NAMALWA (cell line): ENCODE measurements at places on chromosomes 2 and 18.

DNA sequence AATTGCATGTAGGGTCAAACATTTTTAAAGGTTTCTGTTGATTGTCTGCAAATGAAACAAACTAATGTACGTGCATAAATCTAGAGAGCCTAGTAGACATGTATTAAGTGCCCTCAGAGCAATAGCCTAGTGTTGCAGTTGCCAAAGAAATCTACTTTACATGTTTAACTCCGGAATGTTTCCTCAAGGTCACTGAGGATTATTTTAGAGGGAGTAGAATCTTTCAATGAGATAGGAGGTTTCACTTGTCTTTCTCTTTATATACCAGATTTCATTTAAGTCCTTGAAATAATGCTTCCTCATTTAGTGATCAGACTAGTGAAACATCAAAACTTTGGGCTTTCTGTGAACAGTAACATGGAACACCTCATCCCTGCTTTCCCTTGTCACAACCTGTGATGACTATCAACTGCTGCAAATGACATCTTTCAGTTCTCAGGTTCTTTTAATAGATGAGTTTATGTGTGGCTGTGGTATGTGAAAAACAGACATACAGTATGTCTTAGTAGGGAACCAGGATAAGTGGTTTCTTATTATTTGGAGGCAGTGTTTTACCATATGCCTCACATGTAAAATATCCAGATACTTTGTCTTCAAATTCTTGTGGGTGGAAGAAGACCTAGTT, 5.5 kb downstream of the UBE2E3 start:
- no peak for DNase-seq

DNA sequence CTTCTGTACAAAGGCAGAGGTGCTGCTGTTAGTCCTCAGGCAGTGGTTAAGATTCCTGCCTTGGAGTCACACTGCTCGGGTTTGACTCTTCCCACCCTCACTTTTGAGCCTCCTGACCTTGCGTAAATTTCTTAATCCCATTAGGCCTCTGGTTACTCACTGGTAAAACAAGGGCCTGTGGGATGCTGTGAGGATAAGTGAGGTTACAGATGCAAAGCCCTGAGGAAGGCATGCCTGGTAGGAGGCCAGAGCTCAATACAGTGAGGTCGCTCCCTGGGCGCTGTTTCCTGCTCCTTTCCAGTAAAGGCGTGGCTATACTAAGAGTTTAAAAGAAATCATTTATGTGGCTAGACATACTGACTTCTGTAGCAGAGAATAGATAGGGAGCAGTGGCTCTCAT, 127.5 kb upstream of the TMEM200C start:
- DNase-seq = no peak

- DNase-seq = no peak
Measured at GRCh38 chr2:229296016-229296415, 24.9 kb upstream of the PID1 start.

DNA sequence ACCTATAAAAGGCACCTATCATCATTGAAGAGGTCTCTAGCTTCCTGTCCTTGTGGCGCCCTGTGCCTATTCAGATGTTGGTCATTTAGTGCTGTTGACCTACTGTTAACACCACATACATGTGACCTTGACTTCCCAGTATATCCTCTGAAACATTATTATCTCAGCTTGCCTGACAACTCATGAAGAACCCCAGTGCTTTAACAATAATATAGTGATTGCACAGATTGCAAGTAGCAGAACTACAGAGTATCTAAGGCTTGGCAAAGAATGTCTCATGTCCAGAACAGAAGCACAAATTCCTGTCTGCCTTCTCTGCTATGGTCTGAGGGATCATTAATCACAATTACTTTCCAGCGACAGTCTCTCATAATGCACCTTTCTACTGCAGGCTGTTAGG, 165.3 kb downstream of the LCLAT1 start:
- no peak for DNase-seq

GRCh38 chr2:239393941-239394340, 6.9 kb downstream of the HDAC4 start:
- no peak for DNase-seq
